Neural crest cell (in vitro differentiated cells): ENCODE measurements at places on chromosomes 11 and 22. TPM values are rescaled to one million over a fixed set of nuclear protein-coding genes. Genes with fewer than 3 reads are reported as not detected.

Gene OR51I1
- total RNA-seq: not detected in 2 replicates

Gene OR52I2
- not detected in 2 replicates for total RNA-seq

Gene TFIP11
- 33.6 and 34.3 TPM in 2 replicates for total RNA-seq

Gene SLC7A4
- total RNA-seq: 0.26 and 0.43 TPM in 2 replicates

Gene RBM7
- total RNA-seq: 25.9 and 30.7 TPM in 2 replicates

Gene CHKA
- 44.2 and 46.4 TPM in 2 replicates for total RNA-seq

Gene SHISAL1
- total RNA-seq: 4.2 and 4.3 TPM in 2 replicates

Gene THRSP
- total RNA-seq: not detected in 2 replicates

DNA sequence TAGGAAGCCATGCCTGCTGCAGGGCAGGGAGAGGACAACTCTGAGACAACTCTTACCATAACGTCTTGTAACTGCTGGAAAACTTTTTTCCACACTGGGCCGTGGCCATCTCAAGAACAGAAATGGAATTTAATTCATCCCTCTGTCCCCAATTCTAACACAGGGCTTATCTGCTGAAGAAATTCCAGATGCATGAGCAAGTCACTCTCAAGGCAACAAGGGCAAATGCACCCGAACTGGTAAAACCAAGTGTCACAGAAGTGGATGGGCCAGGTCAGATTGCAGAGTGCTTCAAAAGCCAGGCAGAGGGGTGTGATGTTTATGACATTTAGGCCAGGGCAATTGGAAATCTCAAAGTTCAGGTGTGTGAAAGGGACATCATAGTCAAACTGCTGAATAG is 7.4 kb downstream of the SMPD1 start:
- no peak for DNase-seq

- DNase-seq: no peak
These were observed at the start of gene SLC15A3 for GRCh38 chr11:60951904-60952741. TSS of gene SLC15A3 (minus strand) at chr11:60952176. CDS start at chr11:60951551, 625 bp downstream.

DNA sequence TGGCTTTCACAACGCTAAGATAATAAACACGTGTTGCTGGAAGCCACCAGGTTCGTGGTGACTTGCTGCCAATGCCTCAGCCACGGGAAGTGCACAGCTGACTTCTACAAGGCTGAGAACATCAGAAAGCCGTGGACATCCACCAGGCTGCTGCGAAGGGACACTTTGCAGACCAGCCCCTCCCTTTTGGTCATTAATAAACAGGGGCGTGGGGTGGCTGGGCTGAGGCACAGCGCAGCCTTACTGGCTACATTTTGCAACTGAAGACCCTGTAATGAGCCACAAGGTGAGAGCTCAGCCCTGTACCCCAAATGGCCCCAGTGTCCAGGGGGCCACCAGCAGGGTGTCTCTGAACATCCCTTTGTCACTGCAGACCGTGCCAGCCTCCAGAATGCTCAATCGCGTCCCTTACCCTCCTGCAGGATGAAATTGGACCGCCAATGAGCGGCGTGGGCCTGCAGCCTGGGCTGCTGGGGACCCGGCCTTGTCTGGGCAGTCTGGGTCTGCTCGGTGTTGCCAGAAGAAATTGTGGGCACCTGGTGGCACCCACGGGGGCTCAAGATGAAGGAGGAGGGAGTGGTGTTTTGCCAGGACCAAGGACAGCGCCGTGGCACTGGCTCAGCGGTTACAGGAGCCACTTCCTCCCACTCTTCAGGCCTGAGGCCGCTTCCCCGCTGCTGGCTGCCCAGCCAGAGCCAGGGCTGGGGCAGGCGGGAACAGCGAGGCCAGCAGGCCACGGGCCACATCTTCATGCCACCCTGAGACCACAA is 181.9 kb downstream of the CTTN start:
- DNase-seq: peak; percentile 20

GRCh38 chr22:46609724-46610201 is 10.4 kb upstream of the GRAMD4 start:
- DNase-seq: no peak

DNA sequence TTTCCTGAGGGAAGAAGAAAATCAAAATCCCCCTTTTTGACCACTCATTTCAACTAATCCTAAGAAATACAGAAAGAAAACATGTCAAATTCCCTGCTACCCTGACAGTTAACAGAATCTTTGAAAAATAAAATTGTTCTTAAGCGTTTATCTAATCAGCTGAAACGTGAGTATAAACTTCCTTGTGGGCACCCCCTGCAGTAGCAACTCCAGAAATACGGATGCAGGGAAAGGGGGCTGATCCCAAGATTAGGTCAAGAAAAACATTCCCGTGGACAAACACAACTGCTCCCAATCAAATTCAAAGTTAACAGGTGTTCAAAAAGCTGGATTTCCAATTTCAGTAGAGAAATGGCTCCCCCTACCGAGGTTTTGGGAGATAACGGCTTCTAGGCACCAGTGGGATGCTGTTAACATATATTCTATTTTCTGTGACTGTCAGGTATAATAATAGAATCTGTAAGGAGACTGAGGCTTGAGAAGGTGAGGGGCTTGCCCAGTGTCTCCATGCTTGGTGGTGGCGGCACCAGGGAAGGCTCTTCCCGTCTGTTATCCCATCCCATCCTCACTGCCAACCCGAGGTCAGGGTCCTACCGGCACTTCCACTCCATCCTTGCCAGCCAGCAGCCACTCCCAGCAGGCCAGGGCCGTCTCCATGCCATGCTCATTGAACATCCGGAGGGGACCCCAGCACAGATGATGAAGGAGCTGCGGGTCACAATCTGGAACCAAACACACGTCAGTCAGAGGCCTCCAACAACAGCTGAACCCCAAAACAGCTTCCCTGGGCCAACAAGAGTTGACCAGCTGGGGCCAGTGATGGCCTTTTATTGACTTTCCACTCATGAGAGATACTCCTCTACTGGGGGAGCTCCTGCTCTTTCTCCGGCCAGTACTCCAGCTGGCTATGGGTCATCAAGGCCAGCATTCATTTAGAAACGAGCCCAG is 32.0 kb upstream of the SERPIND1 start:
- no peak for DNase-seq

GRCh38 chr22:46452195-46453005 is 85.0 kb downstream of the CELSR1 start:
- no peak for DNase-seq

GRCh38 chr11:43868852-43869567 is 11.6 kb upstream of the ALKBH3 start:
- no peak for DNase-seq

DNA sequence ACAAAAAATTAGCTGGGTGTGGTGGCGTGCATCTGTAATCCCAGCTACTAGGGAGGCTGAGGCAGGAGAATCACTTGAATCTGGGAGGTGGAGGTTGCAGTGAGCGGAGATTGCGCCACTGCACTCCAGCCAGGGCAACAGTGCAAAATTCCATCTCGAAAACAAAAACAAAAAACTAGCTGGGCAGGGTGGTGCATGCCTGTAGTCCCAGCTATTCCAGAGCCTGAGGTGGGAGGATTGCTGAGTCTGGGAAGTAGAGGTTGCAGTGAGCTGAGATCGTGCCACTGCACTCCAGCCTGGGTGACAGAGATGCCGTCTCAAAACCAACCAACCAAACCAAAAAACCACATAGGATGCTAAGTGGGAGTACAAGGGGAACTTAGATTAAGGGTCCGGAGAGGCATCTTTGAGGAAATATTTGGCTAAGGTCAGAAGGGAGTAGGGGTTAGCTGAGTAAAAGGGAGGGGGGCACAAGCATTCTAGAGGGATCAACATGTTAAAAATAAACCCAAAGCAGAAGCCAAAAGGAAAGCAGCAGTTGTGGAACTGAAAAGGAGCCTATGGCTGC is 10.2 kb downstream of the PHF5A start:
- DNase-seq: no peak

DNA sequence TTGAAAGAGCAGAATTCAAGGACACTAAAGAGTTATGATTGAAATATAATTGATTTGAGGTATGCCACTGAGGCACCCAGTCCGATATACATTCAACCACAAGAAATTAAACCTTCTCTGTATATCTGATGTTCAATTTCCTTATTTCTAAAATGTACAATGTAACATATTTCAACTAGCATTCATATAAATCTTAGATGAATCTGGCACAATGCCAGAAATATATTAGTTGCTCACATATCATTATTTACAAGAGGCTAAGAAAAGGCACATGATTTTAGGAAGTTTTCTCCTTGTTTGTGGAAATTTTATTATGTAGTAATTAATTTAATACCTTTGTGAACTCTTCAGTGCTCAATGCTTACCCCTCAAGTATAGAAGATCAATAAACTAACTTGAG is 532.3 kb downstream of the KCNA4 start:
- no peak for DNase-seq

GRCh38 chr11:78791254-78791653 is 216.6 kb upstream of the NARS2 start:
- DNase-seq: no peak

- DNase-seq: no peak
These were observed 384.8 kb downstream of the MN1 start for GRCh38 chr22:27416511-27417420.

DNA sequence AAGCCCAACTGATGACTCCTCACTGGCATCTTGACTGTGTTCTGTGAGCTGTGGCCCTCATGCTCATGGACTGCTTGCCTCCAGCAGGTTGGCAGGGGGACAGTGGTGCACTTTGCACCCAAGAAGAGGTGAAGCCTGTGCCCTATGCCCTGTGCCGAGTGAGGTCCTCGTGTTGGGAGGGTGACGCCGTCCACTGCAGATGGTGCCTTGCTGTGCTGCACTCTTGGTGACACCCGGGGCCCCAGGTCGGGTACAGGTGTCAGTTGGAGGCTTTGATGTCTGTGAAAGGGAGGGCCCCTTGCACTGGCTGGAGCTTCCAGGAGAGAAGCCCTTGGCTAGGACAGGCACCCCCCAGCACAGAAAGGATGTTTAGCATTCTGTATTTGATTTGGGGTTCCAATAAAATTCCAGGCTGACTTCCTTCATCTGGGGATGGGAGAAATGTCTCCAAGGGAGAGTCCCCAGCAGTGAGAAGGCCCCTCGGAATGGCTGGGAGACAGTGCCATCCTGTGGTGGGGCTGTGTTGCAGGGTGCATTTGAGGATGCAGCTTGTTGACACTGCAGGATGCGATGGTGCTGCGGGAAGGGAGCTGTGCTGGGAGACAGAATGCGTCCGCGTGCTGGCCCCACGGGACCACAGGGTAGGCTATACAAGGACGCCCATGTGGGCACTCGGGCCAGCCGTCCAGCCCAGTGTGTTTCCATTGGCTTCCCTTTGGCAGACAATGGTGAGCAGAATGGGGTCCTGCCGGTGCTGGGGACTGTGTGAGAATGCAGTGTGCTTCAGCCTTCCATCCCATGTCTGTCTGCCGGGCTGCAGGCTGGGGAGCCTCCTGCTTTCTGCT is 2.5 kb upstream of the ZDHHC8 start:
- DNase-seq: peak; percentile 41

- no peak for DNase-seq
These were observed 49.0 kb upstream of the ISX start for GRCh38 chr22:35016909-35017308.

- no peak for DNase-seq
These were observed 62.4 kb downstream of the DSCAML1 start for GRCh38 chr11:117734601-117735024.

- DNase-seq: no peak
These were observed 51.8 kb downstream of the TRIOBP start for GRCh38 chr22:37748659-37749058.

GRCh38 chr22:21937041-21937820 is 15.4 kb downstream of the PPM1F start:
- DNase-seq: no peak

DNA sequence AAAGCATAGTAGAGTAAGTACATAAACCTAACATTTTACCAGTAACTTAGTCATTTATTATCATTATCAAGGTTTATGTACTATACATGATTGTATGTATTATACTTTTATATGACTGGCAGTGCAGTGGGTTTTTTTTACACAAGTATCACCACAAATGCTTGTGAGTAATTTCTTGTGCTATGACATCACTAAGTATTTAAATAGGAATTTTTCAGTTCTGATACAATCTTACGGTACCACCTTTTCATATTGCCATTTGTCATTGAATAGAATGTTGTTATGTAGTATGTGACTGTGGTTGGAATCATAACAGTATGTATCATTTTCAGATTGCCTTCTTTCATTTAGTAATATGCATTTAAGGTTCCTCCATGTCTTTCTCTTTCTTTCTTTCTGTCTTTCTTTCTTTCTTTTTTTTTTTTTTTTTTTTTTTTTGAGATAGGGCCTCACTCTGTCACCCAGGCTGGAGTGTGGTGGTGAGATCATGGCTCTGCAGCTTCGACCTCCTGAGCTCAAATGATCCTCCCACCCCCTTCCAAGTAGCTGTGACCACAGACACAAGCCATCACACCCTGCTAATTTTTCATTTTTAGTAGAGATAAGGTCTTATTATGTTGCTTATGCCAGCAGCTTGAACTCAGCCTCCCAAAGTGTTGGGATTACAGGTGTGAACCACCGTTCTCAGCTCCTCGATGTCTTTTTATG is 18.6 kb downstream of the ATM start:
- no peak for DNase-seq

DNA sequence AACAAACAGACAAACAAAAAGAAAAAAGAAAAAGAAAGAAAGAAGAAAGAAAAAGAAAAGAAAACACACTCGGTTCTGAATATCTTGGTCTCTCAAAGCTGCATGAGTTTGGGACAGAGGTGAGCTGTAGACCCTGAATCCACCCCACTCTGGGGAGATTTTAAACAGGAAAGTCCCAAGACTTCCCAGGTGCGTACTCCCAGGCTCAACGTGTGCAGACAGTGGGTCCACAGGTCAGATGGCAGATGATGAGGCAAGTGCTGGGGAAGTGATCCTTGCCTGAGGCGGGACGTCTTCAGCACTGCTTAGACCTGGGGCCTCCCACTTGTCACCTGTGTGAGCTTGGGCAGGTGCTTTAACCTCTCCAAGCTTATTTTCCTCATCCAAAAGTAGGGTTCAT is 9.3 kb downstream of the CREB3L1 start:
- DNase-seq: no peak

- DNase-seq: no peak
These were observed 77.3 kb downstream of the TRAF6 start for GRCh38 chr11:36432738-36433137.
